Ammon's horn (tissue), 1 donor: ENCODE measurements at places on chromosomes 12 and 14.
A peak's percentile ranks its signal among the peaks of the same experiment; 100 is the strongest.

- no peak for DNase-seq
Measured at GRCh38 chr14:94555991-94556390, 5.3 kb upstream of the SERPINA4 start.

GRCh38 chr12:114286145-114286544 lies 119.8 kb downstream of the TBX5 start:
- no peak for DNase-seq

- DNase-seq: no peak
Measured at GRCh38 chr12:87599459-87599858, 429.7 kb downstream of the C12orf50 start.

DNA sequence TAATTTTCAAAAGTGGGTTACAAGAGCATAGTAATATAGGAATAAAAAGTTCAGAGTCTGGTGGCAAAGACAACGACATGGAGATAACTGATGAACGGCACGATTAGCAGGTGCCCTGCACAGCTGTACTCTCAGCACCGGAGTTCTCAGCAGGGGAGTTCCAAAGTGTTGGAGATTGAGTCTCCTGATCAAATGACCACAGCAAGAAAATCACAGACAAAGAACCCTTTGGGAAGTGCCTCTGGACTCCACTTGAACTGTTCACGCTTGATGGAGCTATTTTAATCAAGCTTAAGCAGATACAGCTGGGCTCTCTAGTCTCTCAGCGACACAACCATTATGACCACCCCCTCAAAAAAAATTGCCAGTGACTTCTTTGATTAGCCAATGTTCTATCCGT lies 153.1 kb downstream of the ALG10B start:
- no peak for DNase-seq

- no peak for DNase-seq
Measured at GRCh38 chr12:114414866-114415524, 9.1 kb upstream of the TBX5 start.

- DNase-seq: peak; percentile 30
Measured at GRCh38 chr12:132288516-132289215, 40.7 kb downstream of the GALNT9 start.
